ENCODE measurements at places on chromosomes 6 and 20. TPM values are rescaled to one million over a fixed set of nuclear protein-coding genes. Genes with fewer than 3 reads are reported as not detected.

DNA sequence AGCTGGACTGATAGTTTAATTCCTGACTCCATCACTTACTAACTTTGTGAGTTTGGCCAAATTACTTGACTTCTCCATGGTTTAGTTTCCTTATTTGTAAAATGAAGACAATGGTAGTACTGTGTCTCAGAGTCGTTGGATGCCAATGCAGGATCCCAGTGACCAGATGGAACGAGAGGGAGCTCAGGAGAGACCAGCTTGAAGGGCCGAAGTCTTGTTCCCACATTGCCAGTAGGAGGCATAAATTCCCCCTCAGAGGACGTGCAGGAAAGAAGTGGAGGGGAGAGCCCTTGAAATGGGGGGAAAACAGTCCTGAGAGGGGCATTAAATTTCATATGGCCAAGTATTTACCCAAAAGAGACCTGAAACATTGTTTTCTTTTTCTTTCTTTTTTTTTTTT lies 2.1 kb upstream of the MUC22 start:
- DNase-seq, result no peak
- H3K4me1 ChIP-seq, result no peaks in the 10 kb centered on the region
- H3K36me3 ChIP-seq, result no peaks in the 10 kb centered on the region
- no peak overlapping the region for H3K27ac ChIP-seq

GRCh38 chr6:24779416-24780016 lies 4.8 kb downstream of the GMNN start:
- no peak overlapping the region for H3K27ac ChIP-seq
- no peak overlapping the region for H3K4me3 ChIP-seq
- no peaks in the 10 kb centered on the region for H3K27me3 ChIP-seq
- no peaks in the 10 kb centered on the region for H3K36me3 ChIP-seq
- no peak for DNase-seq

DNA sequence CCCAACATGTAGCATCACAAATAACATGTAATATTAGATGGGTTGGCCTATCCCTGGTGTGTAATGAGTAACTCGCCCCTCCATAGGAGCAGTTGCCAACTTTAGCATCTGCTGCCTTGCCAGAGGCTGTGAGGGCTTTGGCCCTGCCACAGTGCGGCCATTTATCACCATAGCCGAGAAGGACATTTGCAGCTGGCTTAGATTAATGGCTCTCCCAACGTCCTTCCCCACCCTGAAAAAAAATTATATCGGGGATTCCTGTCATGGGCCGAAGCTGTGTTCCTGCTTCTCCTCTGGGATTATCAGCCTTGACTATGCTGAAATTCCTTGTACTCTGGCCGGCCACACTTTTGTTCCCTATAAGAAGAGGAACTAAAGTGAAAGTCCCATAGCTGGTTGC lies 7.6 kb upstream of the ADIG start:
- DNase-seq, result no peak
- H3K27ac ChIP-seq, result no peak overlapping the region
- no peaks in the 10 kb centered on the region for H3K4me1 ChIP-seq
- H3K4me3 ChIP-seq, result no peak overlapping the region
- peaks cover 59% of the 10 kb centered on the region for H3K36me3 ChIP-seq

Gene SIRPB1
- 0.54 TPM for total RNA-seq

Gene CRNKL1
- total RNA-seq, result 33.9 TPM

DNA sequence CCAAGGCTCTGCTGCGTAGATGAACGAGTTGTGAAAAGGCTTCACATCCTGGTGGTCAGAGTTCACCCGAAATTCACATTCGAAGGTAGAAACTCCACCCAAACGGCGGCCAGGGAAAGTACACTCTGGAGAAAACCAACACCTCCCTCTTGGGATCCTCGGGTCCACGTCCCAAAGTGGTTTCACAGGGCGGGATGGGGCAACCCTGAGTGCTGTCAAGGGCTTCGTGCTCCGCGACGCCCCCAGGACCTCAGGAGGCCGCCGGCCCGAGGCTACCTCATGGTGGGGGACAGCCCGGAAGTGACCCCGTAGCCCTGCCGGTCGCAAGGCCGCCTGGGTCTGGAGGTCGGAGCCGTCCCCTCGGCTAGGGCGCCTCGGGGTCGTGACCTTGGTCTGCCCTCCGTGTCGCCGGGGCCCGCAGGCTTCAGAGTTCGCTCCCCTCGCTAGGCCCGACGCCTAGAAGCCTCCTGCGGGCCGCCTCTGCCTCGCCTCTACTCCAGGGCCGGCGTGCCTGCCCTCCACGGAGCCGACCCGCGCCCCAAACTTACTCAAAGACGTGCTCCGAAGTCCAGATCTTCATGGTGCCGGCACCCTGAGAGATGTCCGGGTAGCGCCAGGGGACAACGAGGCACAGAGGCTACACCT lies at the start of gene PRELID3B:
Gene PRELID3B, minus strand, starts transcription at position 636 of the 645 bp plus-strand sequence. Its CDS starts 56 bp downstream, at position 580.
- peak within 1 kb of the TSS; percentile 82 for H3K4me3 ChIP-seq
- peak within 1 kb of the TSS; percentile 52 for H3K27ac ChIP-seq
- no peaks in the 10 kb centered on the region for H3K27me3 ChIP-seq
- DNase-seq, result peak; percentile 67
- H3K4me1 ChIP-seq, result peaks cover 38% of the 10 kb centered on the region

DNA sequence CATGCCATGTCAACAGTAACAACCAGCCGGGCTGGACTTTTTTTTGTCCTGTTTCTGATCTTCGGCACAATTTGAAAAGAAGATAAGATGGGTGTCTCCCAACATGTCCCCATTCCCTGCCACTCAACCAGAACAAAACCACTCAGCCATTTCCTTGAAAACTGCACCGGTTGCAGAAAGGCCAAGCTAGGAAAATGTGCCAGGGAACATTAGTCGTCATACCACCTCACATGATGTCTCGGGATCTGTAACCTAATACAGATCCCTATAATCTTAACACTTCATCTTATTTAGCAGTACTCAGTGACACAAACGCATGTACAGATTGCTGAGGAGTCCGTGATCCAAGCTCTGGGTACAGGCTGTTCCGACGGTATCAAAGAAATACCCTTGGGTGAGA lies 46.5 kb downstream of the ALDH8A1 start:
- no peak overlapping the region for H3K27ac ChIP-seq
- no peak overlapping the region for H3K4me3 ChIP-seq
- H3K27me3 ChIP-seq, result no peaks in the 10 kb centered on the region
- peaks cover 4% of the 10 kb centered on the region for H3K4me1 ChIP-seq
- H3K36me3 ChIP-seq, result no peaks in the 10 kb centered on the region

GRCh38 chr20:19786311-19786710 lies 28.3 kb downstream of the RIN2 start:
- no peaks in the 10 kb centered on the region for H3K36me3 ChIP-seq
- no peaks in the 10 kb centered on the region for H3K27me3 ChIP-seq
- peaks cover 43% of the 10 kb centered on the region for H3K4me1 ChIP-seq
- DNase-seq, result peak; percentile 90

Gene SLC22A16
- total RNA-seq, result not detected

Gene USP49
- total RNA-seq, result 0.97 TPM

- DNase-seq, result no peak
- H3K4me1 ChIP-seq, result no peaks in the 10 kb centered on the region
- no peak overlapping the region for H3K4me3 ChIP-seq
- H3K27me3 ChIP-seq, result no peaks in the 10 kb centered on the region
These were observed 65.1 kb downstream of the ADNP start for GRCh38 chr20:50866036-50866685.

Gene TNF
- not detected for total RNA-seq

- peak; percentile 12 for DNase-seq
- no peaks in the 10 kb centered on the region for H3K36me3 ChIP-seq
These were observed 36.0 kb upstream of the SLC35D3 start for GRCh38 chr6:136886091-136886490.

DNA sequence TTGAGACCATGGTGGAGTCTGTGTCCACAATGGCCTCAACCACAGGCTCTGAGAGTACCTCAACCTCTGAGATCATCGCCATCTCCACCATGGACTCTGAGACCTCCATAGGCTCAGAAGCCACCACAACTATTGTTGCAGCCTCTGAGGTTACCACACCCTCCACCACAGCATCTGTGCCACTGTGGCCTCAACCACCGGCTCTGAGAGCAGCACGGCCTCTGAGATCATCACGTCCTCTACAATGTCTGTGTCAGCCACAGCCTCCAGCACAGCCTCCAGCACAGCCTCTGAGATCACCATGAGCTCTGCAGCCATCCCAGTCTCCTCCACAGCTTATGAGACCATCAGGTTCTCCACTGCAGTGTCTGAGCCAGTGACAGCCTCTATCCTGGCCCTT lies 19.4 kb upstream of the MUC21 start:
- no peaks in the 10 kb centered on the region for H3K4me1 ChIP-seq
- H3K27me3 ChIP-seq, result peaks cover 20% of the 10 kb centered on the region
- no peak for DNase-seq
- H3K27ac ChIP-seq, result no peak overlapping the region

DNA sequence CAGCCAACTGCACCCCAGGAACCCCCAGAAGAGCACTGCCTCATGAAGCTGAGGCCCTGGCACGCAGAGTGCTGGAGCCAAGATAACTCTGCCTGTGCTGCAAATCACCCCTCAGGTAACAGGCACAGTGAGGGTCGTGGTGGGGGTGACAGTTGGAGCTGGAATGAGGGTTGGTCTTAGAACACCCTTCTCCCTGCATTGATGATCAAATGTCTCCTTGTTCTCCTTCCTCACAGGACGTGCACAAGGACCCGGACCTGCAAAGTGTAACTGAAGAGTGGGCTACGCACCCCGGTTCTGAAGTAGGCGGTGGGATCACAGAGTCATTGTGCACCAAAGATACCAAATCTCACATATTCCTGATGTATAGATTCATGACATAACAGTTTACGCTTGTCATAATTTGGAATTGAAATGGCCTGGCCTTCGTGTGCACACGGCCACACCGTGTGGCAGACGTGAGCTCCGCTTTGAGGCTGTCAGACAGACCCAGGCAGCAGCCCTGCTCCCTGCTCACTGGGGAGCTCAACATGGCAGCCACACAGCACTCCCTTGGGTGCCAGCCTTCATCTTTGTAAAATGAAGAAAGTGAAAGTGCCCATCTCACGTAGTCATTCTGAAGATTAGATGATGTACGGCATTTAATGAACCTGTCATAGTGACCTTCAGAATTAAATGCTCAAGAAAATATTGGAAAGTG lies 8.8 kb downstream of the THBS2 start:
- H3K4me3 ChIP-seq, result no peak overlapping the region
- H3K36me3 ChIP-seq, result peaks cover 35% of the 10 kb centered on the region
- no peak overlapping the region for H3K27ac ChIP-seq
- no peak for DNase-seq

DNA sequence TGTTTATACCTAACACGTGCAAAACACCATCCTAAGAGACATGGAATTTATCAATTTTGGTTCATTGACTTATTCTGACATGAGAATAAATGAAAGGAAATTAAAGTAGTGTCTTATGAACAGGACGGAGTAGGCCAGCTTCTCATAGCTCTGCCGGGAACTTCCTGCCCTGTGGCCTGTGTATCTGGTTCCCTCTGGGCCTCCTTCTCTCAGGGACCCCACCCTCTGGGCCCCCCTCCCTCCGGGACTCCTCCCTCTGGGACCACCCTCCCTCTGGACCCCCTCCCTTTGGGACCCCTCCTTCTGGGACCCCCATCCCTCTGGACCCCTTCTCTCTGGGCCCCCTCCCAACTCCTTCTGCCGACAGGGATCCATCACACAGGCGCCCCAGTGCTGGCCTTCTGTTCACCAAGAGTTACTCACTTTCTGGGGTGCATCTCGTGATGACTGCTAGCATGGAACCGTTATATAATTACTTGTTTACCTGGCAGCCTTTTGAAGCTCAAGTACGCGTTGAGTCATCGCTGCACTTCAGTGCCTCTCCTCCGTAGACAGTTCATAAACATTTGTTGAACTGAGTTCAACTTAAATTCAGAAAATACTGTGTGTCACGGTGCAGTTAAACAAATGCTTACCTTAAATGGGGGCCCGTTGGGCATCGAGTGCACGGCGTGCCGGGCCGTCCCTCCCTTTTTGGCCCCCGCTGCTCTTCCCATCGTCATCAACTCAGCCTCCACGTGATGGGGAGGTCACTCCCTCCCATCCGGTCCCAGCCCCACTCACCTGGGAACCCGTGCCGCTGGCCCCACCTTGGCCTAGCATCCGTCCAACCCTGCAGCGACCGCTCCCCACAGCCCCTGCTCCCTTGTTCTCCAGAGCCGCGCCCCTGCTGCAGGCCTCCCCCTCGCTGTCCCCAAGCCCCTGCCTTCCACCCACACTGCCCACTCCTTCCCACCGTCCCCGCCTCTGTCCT lies 8.1 kb downstream of the CCR6 start:
- H3K36me3 ChIP-seq, result no peaks in the 10 kb centered on the region
- no peak overlapping the region for H3K4me3 ChIP-seq
- DNase-seq, result no peak

Gene KHDC1L
- total RNA-seq, result not detected

GRCh38 chr6:43953794-43954310 lies 173.4 kb downstream of the MRPL14 start:
- H3K27me3 ChIP-seq, result no peaks in the 10 kb centered on the region
- H3K4me3 ChIP-seq, result no peak overlapping the region
- peak; percentile 44 for DNase-seq

GRCh38 chr6:116205281-116205680 lies 48.6 kb downstream of the TSPYL4 start:
- no peak for DNase-seq
- H3K4me1 ChIP-seq, result peaks cover 22% of the 10 kb centered on the region
- H3K36me3 ChIP-seq, result no peaks in the 10 kb centered on the region
- H3K27ac ChIP-seq, result no peak overlapping the region

DNA sequence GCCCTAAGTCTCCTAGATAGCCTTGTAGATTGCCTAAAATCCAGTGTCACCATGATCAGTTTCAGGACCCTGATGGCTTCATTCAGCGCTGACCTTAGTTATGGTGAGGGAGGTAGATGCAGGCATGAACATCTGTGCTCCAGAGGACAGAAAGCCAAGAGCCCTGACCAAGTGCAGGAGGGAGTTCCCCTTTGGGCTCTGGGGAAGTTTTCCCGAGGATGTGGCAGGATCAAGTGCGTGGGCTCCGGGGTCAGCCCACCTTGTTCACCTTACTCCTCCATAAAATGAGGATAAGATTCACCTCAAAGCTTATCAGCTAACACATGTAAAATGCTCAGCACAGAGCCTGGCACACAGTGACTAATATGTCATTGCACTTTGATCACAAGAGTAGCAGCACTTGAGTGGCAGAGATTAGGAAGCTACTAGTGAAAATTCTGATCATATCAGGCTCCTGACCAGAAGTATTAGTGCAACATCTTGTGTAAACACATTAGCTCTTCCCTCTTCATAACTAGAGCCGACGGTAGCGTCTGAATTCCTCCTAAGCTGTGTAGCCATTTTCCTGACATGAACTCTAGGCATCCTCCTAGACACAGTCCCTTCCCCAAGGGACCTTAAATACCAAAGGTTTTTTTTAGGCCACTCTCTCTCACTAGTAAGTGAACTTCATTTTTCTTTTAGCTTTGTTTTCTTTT lies 125.2 kb downstream of the SULF2 start:
- peaks cover 18% of the 10 kb centered on the region for H3K36me3 ChIP-seq
- no peaks in the 10 kb centered on the region for H3K4me1 ChIP-seq
- H3K4me3 ChIP-seq, result no peak overlapping the region

Gene C4A
- total RNA-seq, result 4.8 TPM

DNA sequence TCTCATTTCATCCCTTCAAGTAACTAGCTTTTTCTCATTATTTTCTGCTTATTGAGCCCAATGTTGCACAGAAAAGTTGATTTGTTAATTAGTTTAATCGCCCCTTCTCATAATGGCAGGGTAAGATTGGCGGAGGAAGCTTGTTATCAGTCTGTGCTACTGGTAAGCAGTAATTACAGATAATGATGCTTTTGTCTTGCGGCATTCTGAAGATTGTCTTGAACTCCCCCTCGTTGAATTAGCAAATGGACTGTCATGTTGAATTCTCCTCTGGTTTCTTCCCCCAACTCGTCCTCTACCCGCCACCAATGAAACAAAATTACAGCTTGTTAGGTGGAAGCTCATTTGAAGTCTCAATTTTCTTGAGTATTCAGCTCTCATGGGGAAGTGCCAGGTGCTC lies 39.4 kb downstream of the PRDM13 start:
- no peak overlapping the region for H3K27ac ChIP-seq
- no peaks in the 10 kb centered on the region for H3K27me3 ChIP-seq
- H3K36me3 ChIP-seq, result no peaks in the 10 kb centered on the region
- DNase-seq, result no peak

Gene IMPG1
- not detected for total RNA-seq
